ENCODE measurements at places on chromosomes 5 and 9.

GRCh38 chr9:113395000-113395861 lies 5.9 kb downstream of the ALAD start:
- H3K36me3 ChIP-seq, result no peaks in the 10 kb centered on the region
- DNase-seq, result no peak
- peaks cover 63% of the 10 kb centered on the region for H3K4me1 ChIP-seq
- no peak overlapping the region for H3K4me3 ChIP-seq

DNA sequence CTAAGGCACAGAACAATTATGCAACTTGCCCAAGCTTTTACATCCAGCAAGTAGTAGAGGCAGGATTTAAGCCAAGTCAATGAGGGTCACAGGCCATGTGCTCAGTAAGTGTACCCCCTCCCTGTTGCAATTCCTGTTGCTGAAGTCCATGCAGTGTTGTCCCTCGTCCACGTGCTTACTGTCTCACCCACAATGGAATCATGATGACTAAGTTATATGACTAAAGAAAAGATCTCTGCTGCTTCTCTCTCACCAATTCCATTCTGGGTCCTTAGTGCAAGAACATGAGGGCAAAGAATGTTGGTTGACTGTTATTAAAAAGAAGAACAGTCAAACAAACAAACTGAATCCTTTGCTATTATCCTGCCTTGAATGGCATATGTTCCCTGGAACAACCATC lies 233.6 kb upstream of the SLC24A2 start:
- H3K27ac ChIP-seq, result no peak overlapping the region
- no peak for DNase-seq
- H3K27me3 ChIP-seq, result no peaks in the 10 kb centered on the region
- H3K36me3 ChIP-seq, result no peaks in the 10 kb centered on the region

GRCh38 chr9:96567203-96567700 lies 52.4 kb downstream of the CDC14B start:
- no peaks in the 10 kb centered on the region for H3K27me3 ChIP-seq
- H3K4me3 ChIP-seq, result peak overlapping the region; percentile 68
- no peak for DNase-seq
- no peaks in the 10 kb centered on the region for H3K4me1 ChIP-seq
- no peaks in the 10 kb centered on the region for H3K36me3 ChIP-seq
- peak overlapping the region; percentile 94 for H3K27ac ChIP-seq

GRCh38 chr9:111815285-111816070 lies 20.7 kb upstream of the SHOC1 start:
- no peaks in the 10 kb centered on the region for H3K27me3 ChIP-seq
- no peak overlapping the region for H3K4me3 ChIP-seq
- no peaks in the 10 kb centered on the region for H3K4me1 ChIP-seq
- no peak overlapping the region for H3K27ac ChIP-seq

DNA sequence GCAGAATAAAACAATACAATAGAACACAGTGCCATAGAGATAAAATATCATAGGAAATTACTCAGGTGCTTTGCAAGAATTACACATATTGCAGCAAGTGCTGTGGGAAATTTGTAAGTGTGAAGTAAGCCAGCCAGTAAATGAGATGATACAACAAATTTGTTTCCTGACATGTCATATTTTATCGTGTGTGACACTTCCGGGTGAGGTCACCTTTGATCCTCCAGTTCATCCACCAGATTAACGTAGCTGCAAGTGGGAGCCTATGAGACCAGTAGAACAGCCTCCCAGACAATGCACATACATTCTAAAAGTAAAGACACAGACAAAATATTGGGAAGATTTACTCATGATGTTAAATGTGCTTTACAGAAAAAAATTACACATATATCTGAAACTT lies 72.2 kb downstream of the PRDM9 start:
- no peak overlapping the region for H3K27ac ChIP-seq
- H3K27me3 ChIP-seq, result no peaks in the 10 kb centered on the region
- H3K36me3 ChIP-seq, result no peaks in the 10 kb centered on the region

GRCh38 chr9:84742261-84742660 lies 72.7 kb downstream of the NTRK2 start:
- no peaks in the 10 kb centered on the region for H3K27me3 ChIP-seq
- H3K27ac ChIP-seq, result no peak overlapping the region
- DNase-seq, result no peak
- H3K4me3 ChIP-seq, result no peak overlapping the region
- no peaks in the 10 kb centered on the region for H3K36me3 ChIP-seq

GRCh38 chr5:144028058-144028457 lies 142.4 kb downstream of the YIPF5 start:
- no peak overlapping the region for H3K27ac ChIP-seq
- H3K4me1 ChIP-seq, result no peaks in the 10 kb centered on the region
- no peaks in the 10 kb centered on the region for H3K27me3 ChIP-seq
- H3K4me3 ChIP-seq, result no peak overlapping the region
- no peak for DNase-seq
- H3K36me3 ChIP-seq, result no peaks in the 10 kb centered on the region

- H3K4me3 ChIP-seq, result no peak overlapping the region
- no peaks in the 10 kb centered on the region for H3K27me3 ChIP-seq
- DNase-seq, result no peak
Measured at GRCh38 chr5:109005297-109006009, 257.8 kb downstream of the FER start.

GRCh38 chr5:55495216-55495615 lies 39.5 kb downstream of the PLPP1 start:
- H3K4me3 ChIP-seq, result no peak overlapping the region
- no peak for DNase-seq
- H3K4me1 ChIP-seq, result peaks cover 26% of the 10 kb centered on the region
- no peak overlapping the region for H3K27ac ChIP-seq
- H3K36me3 ChIP-seq, result no peaks in the 10 kb centered on the region

DNA sequence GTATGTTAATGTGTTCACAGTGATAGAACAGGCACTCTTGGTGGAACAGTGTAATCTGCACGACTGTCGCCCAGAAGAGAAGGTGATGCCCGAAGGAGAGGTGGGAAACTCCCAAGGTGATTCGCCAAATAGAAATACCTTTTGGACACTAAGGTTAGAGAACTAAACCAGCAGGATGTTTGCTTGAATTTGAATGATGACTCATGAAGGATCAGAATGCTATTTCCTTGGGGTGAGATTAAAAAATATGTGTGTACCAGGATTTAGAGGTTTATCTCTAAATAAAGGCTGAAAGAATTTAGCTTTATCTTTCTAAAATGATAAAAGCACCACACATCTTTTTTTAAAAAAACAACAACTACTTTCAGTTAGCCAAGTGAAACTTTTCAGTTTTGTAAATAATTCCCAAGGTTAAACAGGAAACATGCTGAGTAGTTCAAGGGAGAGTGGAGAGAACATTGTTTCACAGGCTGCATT lies 297.4 kb upstream of the TAS2R1 start:
- no peak overlapping the region for H3K4me3 ChIP-seq
- no peak for DNase-seq
- H3K27me3 ChIP-seq, result no peaks in the 10 kb centered on the region
- no peak overlapping the region for H3K27ac ChIP-seq

GRCh38 chr5:2750758-2751464 lies 566 bp downstream of the IRX2 start:
- H3K27me3 ChIP-seq, result peaks cover 16% of the 10 kb centered on the region
- H3K36me3 ChIP-seq, result no peaks in the 10 kb centered on the region
- DNase-seq, result no peak

DNA sequence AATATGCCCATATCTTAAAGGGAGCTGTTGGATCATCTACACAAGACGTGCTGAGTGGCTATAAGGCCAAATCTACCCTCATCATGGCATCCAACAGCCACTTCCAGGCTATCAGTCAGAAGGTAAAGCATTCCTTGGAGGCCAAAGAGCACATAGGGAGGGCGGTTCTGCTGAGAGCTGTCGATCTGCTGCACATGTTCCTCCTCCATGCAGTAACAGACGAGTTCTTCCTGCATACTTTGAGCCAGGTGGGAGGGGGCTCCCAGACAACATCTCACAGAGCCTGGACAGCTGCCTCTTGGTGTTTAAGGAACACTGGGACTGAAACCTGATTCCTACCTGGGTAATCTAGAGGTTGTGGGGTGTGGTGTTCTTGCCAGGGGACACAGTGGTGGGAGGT lies 93.3 kb upstream of the RAI14 start:
- no peaks in the 10 kb centered on the region for H3K36me3 ChIP-seq
- H3K4me3 ChIP-seq, result no peak overlapping the region
- H3K27me3 ChIP-seq, result no peaks in the 10 kb centered on the region
- DNase-seq, result no peak
- H3K4me1 ChIP-seq, result no peaks in the 10 kb centered on the region

- no peak for DNase-seq
- H3K4me3 ChIP-seq, result no peak overlapping the region
- H3K36me3 ChIP-seq, result no peaks in the 10 kb centered on the region
- no peak overlapping the region for H3K27ac ChIP-seq
- no peaks in the 10 kb centered on the region for H3K4me1 ChIP-seq
Measured at GRCh38 chr9:113844466-113844865, 31.6 kb upstream of the ZNF618 start.

DNA sequence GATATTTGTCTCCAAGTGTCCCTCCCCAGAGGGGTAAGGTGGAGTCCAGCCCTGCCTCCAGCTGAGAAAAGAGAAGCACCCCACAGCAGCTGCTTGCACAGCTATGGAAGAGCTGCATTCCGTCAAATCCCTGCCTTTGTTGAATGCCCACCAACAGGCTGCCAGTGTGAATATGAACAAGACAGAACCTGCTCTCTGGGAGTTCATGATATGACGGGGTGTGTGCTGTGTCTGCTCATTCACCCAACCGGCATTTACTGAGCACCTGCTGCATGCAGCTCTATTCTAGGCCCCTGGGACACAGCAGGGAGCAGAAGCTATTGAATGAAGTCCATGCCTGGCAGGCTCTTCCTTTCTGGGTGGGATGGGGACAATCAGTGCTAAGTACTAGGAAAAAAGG lies 238.8 kb downstream of the GADD45G start:
- H3K4me1 ChIP-seq, result peaks cover 15% of the 10 kb centered on the region
- H3K4me3 ChIP-seq, result no peak overlapping the region
- no peaks in the 10 kb centered on the region for H3K27me3 ChIP-seq
- H3K36me3 ChIP-seq, result no peaks in the 10 kb centered on the region
- no peak for DNase-seq
- no peak overlapping the region for H3K27ac ChIP-seq

DNA sequence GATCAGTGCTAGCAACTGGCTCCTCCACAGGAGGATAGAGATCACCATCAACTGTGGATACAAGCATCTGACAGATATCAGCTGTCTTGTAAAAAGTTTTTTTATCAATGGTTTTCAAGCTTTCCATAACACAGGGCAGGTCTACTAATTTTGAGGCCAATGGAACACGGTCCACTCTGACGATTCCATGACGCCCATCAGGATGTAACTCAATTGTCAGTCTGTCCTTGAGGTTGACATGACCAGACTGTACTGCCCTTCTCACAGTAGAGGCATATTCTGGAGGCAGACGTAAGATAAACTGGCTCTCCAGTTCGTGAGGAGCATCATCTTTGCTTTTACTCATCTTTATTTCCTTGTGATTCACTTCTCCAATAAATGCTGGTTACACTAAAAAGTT lies 885 bp downstream of the TAF7 start:
- DNase-seq, result no peak
- H3K4me3 ChIP-seq, result peak overlapping the region; percentile 72
- H3K27me3 ChIP-seq, result no peaks in the 10 kb centered on the region
- no peak overlapping the region for H3K27ac ChIP-seq
- H3K36me3 ChIP-seq, result no peaks in the 10 kb centered on the region

GRCh38 chr5:150313501-150313900 lies 10.8 kb upstream of the ARSI start:
- H3K4me3 ChIP-seq, result no peak overlapping the region
- H3K36me3 ChIP-seq, result no peaks in the 10 kb centered on the region
- no peaks in the 10 kb centered on the region for H3K4me1 ChIP-seq
- no peaks in the 10 kb centered on the region for H3K27me3 ChIP-seq
- no peak for DNase-seq
- no peak overlapping the region for H3K27ac ChIP-seq

DNA sequence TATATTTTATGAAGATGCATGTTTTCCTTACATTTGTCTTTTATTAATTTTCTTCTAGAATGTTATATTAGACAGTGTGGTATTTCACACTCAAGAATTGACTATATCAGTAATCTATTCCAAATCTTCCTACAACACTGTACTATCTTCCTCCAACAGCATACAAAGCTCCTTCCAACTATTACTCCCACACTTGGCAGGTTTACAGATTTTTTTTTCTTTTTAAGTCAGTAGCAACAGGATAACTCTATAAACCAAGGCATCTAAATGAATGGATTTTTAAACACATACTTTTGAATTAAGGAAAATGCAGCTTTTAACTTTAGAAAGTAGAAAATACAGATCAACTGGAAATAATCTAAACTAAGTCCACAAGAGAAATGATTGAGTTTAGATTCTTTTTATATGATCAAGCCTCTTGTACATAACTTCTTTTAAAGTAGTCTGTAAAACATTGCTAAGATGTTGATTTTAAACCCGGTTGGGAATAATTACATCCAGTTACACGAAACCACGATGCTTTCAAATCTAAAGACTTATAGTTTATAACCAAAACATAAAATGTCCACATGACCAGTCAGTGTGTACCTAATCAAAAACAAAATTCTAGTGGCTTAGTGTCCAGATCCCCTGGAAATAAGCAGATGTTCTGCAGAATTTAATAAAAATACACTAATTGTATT lies 281.6 kb downstream of the ADAMTS6 start:
- no peak overlapping the region for H3K27ac ChIP-seq
- DNase-seq, result no peak
- no peaks in the 10 kb centered on the region for H3K36me3 ChIP-seq

- no peak for DNase-seq
- no peaks in the 10 kb centered on the region for H3K4me1 ChIP-seq
- H3K4me3 ChIP-seq, result no peak overlapping the region
- no peak overlapping the region for H3K27ac ChIP-seq
- H3K27me3 ChIP-seq, result no peaks in the 10 kb centered on the region
Measured at GRCh38 chr5:73273379-73274050, 100.5 kb downstream of the TMEM174 start.

DNA sequence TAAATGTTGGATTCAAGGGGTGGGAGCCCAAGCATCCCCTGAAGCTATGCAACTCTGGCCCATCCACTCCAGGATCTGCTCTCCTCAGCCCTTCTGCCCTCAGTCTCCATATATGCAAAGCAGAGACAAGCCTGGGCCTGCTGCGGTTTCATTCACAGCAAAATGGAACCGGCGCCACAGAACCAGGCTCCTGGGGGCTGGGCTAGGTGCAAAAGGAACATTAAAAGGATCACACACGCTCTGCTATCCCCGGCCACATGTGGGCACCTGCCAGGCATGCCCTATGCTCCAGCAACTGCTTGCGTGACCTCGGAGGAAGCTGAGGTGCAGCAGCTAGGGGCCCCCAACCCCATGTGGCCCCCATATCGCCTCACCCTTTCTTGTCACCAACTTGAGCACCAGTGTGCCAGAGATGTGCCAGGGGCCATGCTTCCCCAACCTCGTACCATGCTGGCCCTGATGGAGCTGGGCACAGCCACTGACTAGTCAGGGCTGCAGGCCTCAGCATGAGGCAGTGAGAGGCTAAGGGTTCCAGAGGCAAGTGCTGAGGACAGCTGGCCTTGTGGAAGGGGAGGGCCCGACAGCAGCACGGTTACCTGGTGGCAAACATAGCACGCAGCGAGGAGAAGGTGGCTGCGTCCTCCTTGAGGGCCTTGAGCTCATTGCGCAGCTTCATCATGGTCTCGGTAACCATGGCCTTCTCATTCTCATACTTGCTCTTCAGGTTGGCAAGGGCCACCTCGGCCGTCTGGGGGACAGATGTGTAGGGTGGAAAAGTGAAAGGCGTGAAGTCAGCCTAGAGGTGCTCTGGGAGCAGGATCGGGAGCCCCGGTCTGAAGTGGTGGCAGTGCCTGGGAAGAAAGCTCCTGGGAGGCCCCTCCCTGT lies 47.2 kb downstream of the BICD2 start:
- no peak overlapping the region for H3K4me3 ChIP-seq
- H3K27me3 ChIP-seq, result no peaks in the 10 kb centered on the region
- H3K27ac ChIP-seq, result no peak overlapping the region
- peaks cover 68% of the 10 kb centered on the region for H3K36me3 ChIP-seq
- H3K4me1 ChIP-seq, result no peaks in the 10 kb centered on the region

Measured in right lobe of liver (tissue), 6 donors.